ENCODE measurements at places on chromosomes 12 and 14.

DNA sequence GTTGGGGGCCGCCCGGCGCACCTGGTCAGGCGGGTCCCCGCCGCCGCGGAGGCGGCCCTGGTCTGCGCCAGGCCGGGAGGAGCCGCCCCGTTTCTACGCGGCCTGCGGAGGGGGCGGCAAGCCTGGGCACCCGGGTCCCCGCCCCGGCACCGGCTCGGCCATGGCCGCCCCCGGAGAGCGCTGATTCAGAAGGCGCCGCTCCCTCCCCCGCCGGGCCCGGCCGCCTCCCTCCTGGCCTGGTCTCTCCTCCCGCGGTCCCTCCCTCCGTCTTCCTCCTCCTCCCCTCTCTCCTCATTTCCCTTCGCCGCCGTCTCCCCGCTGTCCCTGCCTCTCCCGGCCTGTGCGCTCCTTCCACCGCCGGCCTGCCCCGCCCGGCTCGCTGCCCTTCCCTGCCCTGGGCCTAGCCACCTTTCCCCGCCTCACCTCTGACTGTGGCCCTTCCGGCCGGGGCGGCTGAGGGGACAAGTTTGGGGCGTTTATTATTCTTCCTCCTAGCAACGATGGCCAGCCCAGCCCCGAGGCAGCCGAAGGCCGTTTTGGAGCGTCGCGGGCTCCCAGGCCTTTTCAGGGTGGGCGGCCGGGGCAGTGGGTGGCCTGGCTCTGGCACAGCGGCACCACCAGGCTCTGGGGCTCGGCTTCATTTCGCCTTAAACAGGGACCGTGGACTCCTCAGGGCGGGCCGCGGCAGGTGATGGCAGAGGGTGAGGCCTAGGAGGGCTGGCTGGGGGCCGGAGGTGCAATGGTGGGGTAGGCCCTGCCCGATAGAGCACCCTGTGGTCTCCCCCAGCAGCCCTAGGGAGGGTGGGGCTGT is 768 bp downstream of the CEP170B start:
- no peak for DNase-seq

- no peak for DNase-seq
These were observed 8.1 kb downstream of the CIT start for GRCh38 chr12:119868992-119869391.

DNA sequence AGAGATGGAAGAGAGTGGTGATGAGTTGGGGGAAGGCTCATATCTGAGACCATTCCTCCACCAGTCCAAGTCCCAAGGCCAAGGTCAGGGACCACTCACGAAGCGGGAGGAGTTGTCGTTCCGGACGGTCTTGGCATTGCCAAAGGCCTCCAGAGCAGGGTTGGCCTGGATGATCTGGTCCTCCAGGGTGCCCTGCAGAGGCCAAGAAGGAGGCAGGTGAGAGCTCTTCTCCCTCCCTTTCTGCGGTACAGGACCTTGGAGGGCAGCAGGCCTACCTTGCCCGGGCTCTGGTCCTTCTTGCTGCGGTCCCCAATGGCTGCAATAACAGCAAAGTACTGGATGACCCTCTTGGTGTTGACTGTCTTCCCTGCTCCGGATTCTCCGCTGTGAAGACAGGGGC is 4.0 kb downstream of the MYH7 start:
- DNase-seq = no peak

DNA sequence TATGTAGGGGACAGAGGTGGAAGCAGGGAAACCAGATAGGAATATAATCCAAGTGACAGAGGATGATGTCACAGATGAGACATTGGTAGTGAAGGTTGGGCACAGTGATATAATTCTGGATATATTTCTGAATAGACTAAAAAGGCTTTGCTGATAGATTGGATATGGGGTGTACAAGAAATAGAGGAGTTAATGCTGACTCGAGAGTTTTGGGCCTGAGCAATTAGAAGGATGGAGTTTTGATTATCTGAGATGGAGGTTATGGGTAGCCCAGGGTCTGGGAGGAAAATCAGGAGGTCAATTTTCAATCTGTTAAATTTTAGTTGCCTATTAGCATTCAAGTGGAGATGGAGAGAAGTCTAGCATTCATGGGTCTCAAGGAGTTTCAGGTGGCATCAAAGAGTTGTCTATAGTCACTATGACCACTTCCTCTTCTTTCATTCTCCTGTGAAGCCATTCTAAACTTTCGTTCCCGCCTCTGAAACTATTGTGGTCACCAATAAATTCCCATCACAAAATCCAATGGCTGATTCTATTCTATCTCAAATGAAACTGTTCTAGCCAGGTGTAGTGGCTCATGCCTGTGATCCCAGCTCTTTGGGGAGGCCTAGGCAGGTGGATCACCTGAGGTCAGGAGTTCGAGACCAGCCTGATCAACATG is 10.6 kb upstream of the ANO6 start:
- DNase-seq = no peak

DNA sequence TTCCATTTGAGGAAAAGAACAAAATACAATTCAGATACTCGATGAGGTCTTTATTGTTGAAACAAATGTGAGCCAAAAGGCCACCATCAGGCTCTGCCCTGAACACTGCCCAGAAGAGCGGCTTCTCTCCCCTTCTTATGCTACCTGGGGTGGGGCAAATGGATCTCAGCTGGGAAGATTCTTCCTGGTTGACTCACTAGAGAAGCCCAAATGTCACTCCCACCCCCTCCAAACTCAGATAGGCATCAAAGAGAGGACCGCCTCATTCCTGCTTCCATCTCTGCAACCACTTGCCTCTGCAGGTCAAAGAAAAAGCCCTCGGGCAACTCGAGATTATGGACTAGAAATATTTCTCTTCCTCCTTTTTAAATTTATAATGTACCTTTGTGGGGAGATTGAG is 55.8 kb downstream of the TBX3 start:
- DNase-seq = no peak
